Head of caudate nucleus (tissue), 42 donors: ENCODE measurements at places on chromosomes 2 and 18.

DNA sequence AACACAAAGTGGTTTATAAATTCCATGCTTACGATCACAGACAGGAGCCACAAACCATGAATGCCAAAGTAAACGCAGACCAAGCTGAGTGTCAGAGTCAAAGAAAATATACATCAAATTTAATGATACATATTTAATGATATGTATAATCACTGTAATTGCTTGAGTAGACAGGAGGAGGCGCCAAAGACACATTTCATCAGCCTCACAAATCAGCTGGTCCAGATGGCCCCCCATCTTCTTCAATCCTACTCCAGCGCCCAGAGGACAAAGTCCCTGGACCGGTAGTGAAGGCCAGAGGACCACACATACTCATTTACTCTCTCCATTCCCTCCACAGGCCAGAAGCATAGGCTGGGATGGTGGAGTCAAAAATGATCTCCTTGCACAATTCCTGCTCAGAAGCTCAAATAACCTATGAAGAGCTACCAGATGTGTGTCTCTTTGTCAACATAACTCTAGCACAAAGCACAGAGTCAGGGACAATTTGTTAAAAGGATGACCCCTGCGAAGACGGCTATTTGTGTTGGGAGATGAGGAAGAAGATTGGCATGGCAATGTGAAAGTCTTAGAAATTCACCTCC, 149.3 kb upstream of the PGAP1 start:
- DNase-seq, result no peak

DNA sequence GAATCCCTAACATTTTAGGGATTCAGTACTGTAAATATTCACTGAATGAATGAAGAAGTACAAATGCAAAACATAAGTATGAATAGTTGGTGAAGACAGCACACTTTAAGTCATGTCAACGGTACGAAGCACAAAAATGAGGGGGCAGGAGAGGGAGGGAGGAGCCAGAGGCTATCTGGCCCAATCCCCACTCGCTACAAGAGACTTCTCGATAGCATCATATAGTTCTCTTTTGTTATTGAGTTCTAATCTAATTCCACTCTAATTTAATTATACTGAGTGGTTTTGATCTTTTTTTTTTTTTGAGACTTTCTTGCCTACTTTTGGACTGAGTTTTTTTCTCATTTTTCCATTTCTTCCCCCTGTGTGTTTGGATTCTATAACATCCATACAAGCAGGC, 152.2 kb upstream of the REV1 start:
- DNase-seq, result no peak

DNA sequence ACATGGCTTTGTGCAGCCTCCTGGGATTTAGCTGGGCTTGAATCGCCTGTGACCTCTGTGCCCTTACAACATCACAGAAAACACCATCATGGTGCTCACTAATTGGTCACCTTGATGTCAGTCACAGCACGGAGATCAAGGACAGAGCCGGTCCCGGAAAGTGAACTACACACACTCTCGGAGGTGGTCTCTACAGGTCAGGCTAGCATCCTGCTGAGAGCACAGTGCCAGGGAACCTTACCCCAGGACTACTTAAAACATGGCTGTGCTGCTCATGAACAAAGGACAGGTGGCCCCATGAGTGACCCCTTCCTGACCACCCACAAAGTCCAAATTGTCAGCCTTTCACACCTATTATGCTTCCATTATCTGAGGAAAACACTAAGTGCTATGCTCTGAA, 1782.1 kb upstream of the CELF4 start:
- no peak for DNase-seq

DNA sequence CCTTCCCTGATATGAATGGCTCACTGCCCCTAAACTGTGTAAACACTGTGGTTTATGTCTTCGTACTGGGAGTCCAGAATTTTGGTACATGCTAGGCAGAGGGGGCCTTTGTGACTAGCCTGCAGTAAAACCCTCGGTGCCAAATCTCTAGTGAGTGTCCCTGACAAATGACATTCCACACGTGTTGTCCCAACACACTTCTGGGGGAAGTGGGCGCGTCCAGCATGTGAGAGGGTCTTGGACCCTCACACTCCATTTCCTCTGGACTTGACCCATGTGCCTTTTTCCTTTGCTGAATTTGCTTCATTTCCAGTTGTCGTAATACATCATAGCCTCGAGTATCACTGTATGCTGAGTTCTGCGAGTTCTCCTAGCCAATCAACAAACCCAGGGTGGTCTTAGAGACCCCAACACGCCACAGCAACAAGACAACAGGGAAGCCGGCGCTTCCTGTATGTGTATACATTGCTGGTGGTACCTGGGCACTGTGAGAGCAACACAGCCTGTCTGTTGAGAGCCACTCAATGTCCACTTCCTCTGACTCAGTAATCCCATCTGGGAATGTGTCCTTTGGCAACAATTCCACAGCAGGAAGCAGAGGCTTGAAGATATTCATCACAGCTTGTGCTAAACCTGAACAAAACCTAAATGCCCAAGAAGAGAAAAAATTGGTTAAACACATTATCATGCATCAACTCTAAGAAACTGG, 26.9 kb upstream of the SLC66A3 start:
- no peak for DNase-seq

- no peak for DNase-seq
Observed at GRCh38 chr2:7243276-7243675, 326.1 kb downstream of the RNF144A start.

DNA sequence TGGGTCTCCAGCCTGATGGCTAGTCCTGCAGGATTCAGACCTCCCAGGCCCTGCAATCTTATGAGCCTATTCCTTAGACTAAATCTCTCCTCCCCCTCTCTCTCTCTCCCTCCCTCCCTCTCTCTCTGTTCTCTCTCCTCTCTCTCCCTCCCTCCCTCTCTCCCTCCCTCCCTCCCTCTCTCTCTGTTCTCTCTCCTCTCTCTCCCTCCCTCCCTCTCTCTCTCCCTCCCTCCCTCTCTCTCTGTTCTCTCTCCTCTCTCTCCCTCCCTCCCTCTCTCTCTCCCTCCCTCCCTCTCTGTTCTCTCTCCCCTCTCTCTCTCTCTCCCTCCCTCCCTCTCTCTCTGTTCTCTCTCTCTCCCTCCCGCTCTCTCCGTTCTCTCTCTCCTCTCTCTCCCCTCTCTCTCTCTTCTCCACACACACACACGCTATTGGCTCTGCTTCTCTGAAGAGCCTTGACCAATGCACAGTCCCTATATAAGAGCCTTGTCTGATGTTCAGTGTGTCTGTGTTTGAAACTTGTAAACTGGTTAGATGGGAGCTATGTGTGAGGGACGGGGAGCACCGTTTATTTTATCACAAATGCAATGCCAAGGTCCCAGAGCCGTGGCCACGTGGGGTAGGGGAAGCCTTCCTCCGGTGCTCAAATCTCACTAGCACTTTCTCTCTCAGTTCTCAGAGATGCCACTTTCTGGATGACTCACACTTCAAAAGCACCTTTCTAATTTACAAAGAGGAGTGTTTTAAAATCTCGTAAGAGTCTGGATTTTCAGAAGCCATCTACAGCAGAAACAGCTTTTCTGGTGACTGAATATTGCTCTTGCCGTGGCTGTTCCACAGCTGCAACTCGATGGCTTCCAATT, 9.4 kb upstream of the PRLH start:
- no peak for DNase-seq

- DNase-seq, result no peak
Observed at GRCh38 chr18:31044926-31045325, 2.4 kb upstream of the DSC3 start.

DNA sequence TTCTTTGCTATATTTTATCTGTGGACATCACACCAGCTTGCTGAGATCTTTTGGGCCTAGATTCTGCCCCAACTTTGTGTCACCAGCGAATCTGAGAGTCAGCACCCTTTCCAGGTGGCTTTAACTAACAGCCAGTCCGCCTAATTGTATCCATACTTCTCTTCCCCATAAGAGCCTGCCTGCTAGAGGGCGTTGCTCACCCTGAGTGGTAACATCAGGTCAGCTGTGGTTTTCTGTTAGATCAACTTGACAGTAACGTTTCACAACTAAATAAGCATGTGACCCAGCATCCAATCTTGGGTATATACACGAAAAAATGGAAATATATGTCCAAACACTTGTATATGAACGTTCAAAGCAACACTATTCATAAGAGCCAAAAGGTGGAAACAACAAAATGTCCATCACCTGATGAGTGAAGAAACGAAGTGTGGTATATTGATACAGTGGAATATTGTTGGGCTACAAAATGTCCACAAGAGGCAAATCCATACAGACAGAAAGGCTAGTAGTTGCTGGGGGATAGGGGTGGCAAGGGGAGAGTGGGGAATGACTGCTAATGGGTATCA, 24.9 kb downstream of the EFHD1 start:
- no peak for DNase-seq
